Femur (tissue), 1 donor: ENCODE measurements at places on chromosomes 6 and 20.

- DNase-seq = no peak
Measured at GRCh38 chr6:156729248-156729647, 47.9 kb upstream of the ARID1B start.

- no peak for DNase-seq
Measured at GRCh38 chr20:58891086-58891717, 38.7 kb downstream of the GNAS start.

DNA sequence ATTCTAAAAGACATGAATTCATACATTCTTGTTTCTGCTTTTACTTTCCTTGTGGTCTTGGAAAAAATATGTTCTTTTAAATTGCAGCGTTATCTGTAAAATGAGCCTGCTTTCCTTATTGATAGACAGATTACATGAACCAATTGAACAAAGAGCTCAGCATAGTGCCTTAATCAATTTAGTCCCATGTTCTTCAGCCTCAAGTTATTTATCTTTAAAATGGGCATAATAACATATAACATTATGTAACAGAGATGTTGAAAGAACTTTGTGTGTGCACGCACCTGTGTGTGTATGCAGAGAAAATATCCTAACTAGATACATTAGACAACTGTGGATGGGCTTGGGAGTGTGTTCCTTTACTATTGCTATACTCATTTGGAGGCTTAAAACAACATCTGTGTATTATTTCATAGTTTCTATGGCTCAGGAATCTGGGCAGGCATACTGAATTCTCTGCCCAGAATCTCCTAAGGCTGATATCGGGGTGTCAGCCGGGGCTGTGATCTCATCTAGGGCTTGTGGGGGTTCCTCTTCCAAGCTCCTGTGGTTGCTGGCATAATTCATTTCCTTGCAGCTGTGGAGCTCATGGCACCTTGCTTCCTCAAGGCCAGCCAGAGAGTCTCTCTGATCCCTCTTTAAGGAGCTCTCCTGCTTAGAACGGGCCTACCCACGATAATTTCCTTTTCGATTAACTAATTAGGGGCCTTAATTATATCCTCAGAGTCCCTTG, 194.1 kb downstream of the ARID1B start:
- no peak for DNase-seq

- no peak for DNase-seq
Measured at GRCh38 chr20:8505476-8506200, 373.6 kb downstream of the PLCB1 start.

DNA sequence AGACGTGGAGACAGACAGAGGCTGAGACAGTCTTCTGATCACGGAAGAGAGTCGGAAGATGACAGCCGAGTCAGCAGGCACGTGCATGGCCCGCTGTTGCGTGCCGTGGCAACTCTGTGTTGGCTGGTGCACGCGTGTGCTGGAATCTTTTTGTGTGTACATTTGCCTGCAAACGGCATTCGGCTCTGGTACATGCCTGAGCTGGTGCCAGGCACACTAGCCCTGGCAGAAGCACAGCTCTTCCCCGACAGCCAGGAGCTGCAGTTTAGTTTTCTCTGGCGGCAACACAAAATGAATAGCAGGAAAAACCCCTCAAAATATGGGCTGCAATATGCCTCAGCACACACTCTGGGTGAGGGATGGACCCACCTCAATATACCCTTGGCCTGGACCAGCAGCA, 769 bp upstream of the PDYN start:
- DNase-seq = no peak

DNA sequence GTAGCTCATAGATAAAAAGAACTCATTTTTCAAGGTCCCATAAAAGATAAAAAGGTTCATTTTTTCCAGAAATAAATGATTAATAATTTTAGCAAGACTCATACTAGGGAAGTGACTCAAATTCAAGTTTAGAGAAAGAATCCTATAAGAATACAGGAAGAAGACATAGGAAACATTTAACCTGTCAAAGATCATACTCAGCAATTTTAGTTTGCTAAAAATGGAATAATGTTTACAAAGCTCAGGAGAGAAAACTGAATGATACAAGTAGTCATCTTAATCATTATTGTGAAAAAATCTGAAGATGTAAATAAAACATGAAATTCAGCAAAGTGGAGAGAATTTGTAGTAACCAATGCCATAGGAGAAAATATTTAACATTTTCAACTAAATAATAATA, 926.6 kb downstream of the TBC1D32 start:
- no peak for DNase-seq

GRCh38 chr6:7624796-7625710, 35.1 kb downstream of the SNRNP48 start:
- no peak for DNase-seq

DNA sequence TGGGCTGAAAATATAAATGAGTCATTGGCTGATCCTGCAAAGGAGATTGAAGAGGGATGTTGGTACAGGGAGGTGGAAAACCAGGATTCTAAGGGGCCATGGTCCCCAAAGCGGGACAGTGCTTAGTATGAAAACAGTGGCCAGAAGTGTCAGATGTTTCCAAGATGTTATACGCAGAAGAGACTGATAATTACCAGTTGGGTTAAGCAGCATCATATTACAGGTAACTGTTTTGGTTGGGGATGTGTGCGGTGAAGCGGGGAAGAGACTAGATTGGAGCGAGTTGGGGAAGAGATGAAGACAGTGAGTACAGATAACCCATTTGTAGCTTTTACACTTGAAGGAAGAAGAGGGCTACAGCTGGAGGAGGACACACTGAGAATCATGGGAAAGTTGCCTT, 80.8 kb downstream of the PLEKHG1 start:
- DNase-seq = no peak

GRCh38 chr6:113018351-113019151, 671.4 kb downstream of the RFPL4B start:
- DNase-seq = peak; percentile 79

DNA sequence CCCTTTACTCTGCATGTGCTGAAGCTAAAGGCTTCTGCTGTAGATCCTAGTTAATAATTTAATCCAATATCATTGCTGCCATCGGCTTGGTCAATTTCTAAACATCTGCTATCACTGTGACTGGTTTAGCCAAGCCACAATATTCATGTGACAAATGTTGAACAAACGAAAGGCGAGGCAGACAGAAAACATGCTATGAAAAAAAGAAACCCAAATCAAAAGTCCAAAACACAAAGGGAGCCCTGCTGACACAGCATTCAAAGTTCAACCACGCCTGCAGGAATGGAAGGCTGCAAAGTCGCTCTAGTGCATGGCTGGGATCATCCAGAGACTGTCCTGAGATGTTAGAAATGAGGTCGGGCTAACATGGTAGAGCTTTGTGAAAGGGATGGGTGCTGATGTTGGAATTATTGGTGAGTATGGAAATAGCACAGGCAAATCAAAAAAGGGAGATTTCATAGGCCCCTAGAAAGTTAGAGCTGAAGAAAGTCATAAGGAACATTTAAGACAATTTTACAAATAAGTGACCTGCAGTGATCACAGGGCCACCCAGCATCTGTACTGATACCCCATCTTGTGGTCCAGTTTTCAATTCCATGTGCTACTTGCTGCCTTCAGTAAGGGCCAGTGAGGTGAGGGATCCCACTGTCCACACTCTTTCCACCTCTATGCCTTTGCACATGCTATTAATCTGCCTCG, 8.8 kb upstream of the NHSL1 start:
- no peak for DNase-seq

DNA sequence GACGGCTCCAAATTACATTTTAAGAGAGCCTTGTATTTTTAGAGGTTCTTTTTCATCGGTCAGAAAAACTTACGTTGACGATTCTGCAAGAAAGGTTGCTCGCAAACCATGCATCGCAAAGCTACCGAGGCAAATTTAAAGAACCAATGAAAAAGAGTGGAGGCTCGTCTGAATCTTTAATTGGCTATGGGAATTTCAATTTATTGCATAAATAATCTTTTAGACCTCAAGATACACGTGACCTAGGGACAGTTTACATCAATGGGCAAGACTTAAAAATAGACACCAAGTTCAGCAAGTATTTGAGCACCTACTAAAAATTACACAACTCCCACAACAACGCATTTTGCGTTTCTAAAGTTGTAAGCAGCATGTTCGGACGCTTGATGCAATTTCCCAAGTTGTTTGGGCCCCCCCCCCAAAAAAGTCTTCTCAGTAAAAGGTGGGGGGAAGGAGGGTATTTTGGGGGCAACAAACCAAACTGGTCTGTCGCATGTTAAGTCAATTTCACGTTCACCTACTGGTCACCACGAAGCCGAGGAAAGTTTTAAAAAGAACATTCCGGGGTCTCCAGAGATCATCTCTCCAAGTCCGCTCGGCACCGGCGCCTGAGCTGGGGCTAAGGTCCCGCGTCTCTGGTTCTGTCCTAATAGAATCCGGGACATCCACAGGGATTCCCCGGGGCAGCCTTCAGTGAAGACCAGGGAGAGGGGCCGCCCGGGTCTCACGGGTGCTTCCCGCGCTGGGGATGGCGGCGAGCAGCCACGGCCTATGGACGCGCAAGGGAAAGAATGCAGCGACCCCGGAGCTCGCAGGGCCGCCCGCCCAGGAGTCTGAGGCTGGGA, 851 bp downstream of the SNX5 start:
- DNase-seq = no peak

- peak; percentile 50 for DNase-seq
Measured at GRCh38 chr6:119348096-119348747, 1.3 kb downstream of the MAN1A1 start.

GRCh38 chr6:138948546-138949179, 39.4 kb downstream of the REPS1 start:
- no peak for DNase-seq

DNA sequence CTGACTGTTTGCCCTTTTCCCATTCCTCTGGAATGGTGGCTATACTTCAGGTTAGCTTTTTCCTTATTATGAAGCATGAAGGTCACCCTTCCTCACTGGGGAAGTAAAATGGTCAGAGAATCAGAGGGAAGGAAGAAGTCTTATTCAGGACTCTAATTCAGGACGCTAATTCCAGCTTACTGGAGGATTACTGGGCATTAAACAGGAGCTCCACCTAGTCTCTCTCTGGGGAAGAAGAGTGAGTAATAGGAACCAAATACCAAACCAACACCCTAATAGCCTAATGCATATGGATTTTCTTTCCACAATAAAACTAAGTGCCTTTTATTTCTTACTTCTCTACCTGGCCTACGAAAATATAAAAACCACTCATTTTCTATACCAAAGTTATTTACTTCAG, 10.1 kb downstream of the CRISP1 start:
- DNase-seq = no peak

DNA sequence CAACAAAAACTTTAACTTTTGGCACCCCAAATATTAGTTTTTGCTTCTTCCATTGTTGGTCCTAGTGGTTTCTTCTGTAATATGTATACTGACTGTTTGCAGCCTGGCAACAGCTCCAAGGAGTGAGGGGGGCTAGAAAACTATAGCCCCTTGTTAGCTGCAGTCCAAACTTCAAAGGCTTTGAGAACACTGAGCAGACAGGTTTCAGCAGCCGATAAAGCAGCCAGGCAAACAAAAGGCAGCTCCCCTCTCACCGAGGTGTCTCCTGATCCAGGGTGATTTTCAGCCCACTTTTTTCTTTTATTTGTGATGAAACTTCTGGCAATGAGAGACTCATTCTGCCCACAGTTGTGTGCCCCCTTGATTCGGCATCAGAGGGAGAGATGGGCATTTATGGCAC, 80.7 kb downstream of the OLIG3 start:
- DNase-seq = no peak

DNA sequence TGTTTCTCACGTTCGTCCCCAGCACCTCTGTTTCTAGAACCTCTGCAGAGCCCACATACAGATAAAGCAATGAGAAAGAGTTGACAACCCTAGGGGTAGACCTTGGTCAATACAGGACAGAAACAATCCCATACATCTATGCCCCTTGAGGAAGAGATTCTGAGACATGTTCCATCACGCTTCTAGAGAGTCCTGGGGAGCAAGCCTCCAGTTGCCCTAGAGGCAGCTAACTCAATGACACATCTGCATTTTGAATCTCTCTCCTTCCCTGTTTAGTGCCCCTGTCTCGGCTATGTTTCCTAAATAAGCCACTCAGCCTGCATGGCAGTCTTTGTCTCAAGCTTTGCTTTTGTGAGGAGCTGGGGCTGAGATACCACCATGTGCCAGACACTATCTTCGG, 435.3 kb downstream of the CD83 start:
- no peak for DNase-seq

GRCh38 chr20:20680991-20681508, 31.4 kb downstream of the RALGAPA2 start:
- DNase-seq = no peak

GRCh38 chr6:25172819-25173218, 106.4 kb upstream of the CARMIL1 start:
- DNase-seq = no peak

DNA sequence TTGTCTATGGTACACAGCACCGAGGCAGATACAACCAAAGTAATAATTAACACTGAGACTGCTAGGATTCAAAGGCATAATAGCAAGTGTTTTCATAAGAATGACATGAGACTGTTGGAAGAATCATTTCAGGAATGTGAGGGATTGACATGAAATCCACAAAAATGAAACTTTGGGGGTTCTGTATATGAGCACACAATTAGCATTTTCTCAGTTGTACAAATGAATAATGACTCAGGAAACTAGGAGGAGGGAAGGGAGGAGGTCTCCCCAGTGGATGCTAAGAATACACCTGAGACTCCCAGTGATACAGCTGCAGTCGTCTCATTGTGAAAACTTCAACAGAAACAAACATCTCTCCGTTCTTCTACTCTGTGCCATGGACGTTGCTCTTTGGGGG, 428.4 kb upstream of the PLCB4 start:
- no peak for DNase-seq

DNA sequence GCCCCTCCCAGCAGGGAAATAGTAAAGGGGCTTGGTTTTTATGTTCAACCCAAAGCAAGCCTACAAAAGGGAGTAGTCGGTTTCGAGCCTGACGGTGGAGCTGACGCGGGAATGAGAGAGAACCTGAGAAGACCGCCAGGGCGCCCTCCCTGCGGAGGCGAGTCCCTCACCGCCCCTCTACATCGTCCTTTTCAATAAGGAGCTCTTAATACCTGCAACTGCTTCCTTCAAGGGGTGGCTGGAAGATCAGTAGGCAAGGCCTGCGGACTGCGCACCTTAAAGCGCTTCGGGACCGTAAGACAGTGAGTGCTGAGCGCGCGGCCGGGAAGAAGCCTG, 709 bp upstream of the ZNF76 start:
- peak; percentile 68 for DNase-seq

- no peak for DNase-seq
Measured at GRCh38 chr6:163381118-163381756, 33.3 kb upstream of the QKI start.

DNA sequence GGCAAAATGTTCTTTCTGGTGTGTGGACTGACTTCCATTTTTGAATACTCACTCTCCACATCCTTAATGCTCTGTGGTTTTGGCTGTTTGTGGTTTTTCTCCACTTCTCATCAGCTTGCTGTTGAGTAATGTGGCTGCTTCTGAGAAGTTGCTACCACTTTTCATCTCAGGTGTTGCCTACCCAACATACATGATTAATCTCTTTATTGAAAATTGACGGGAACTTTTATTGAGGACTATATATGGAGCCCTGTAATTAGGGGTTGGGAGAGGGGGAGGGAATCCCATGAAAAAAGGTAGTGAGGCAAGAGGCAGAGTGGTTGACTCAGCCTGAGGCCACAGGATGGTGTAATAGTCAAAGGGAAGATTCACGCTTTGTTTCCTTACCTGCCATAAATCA, 17.6 kb downstream of the IL22RA2 start:
- DNase-seq = no peak

GRCh38 chr6:49939993-49940498, 23.9 kb downstream of the DEFB114 start:
- DNase-seq = no peak
